ENCODE measurements at places on chromosomes 2 and 18. TPM values are rescaled to one million over a fixed set of nuclear protein-coding genes. Genes with fewer than 3 reads are reported as not detected.

- peak; percentile 82 for DNase-seq
Measured at GRCh38 chr2:204453730-204454167, 91.5 kb upstream of the PARD3B start.

- DNase-seq: no peak
Measured at GRCh38 chr2:79638954-79639353, 126.1 kb downstream of the CTNNA2 start.

DNA sequence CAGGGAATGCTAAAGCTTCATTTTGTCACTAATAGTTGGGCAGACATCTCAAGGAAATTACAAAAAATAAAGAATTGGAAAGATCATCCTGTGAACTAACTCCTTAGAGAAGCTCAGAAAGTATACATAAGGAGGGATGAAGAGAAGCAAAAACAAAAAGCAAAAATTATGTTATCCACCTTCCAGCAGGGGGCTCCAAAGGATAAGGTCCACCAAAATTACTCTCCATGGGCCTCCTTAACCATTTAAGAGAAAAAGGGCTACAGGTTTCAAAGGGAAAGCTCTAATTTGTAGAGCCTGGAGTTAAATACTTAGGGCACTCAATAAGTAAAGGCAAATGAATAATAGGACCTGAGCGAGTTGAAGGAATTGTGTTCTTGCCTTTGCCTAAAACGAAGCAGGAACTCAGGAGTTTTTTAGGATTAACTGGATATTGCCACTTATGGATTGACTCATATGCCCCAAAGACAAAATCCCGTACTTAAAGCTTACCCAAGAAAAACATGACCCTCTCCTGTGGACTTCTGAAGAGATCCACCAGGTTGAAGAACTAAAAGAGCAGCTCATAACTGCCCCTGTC lies 1167.9 kb downstream of the DSC3 start:
- DNase-seq: no peak

The CPS1 gene
- 5.5 TPM for total RNA-seq

The SP140 gene
- total RNA-seq: 4.5 TPM

The IL36G gene
- not detected for total RNA-seq

- peak; percentile 87 for DNase-seq
Measured at GRCh38 chr18:2847317-2848246, 776 bp downstream of the EMILIN2 start.

DNA sequence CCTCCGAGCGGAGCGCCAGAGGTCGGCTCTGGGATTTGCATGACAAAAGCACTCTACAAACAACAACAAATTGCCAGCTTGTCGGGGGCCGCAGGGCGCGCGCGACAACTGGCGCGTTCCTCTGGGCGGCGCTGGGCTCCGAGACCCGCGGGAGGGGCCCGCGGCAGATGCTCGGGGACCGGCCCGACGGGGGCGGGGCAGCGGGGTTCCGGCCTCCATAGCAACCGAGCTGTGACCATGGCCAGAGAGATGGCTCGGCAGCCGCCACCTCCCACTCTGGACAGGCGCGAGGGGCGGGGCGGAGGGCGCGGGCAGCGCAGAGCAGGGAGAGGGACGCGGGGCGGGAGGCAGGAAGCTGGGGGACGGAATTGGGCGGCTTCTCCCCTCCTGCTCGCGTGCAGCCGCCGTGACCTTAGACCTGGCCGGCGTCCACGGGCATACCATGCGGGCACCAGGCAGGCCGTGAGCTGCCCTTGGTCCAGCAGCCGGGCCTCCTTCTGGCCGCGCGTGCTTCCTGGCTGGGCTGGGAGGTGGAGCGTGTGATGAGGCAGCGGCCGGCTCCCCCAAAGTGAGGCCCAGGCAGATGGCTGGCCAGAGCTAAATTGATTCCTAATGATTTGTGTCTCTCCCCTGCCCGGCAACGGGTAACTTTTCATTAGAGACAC lies 171.5 kb downstream of the CELF4 start:
- DNase-seq: peak; percentile 86

The PAIP2B gene
- 3.8 TPM for total RNA-seq

The IL1B gene
- 1.0 TPM for total RNA-seq

The UGT1A7 gene
- not detected for total RNA-seq

GRCh38 chr2:46747297-46747818 lies 168.2 kb downstream of the MCFD2 start:
- no peak for DNase-seq

- peak; percentile 81 for DNase-seq
Measured at GRCh38 chr2:239380831-239381708, 19.8 kb downstream of the HDAC4 start.

The TIA1 gene
- 53.4 TPM for total RNA-seq

GRCh38 chr2:130303169-130303568 lies 39.5 kb upstream of the IMP4 start:
- DNase-seq: no peak

DNA sequence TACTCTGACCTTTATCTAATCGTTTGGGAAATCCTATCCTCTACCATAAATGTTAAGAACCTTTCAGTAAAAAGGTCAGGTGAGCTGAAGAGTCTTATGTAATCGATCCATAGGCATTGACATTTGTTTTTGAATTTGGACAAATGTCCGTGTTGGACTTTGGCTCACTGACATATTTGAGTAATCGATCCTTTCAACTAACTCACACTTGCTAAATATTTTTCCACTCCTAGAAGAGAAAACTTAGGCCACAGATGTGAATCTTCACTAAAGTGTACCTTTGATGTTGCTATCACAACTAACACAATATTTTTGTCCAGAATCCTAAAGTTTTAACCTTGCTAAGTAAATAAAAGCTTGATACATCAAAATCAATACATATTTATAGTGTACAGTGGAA lies 89.5 kb downstream of the CCDC102B start:
- DNase-seq: no peak

DNA sequence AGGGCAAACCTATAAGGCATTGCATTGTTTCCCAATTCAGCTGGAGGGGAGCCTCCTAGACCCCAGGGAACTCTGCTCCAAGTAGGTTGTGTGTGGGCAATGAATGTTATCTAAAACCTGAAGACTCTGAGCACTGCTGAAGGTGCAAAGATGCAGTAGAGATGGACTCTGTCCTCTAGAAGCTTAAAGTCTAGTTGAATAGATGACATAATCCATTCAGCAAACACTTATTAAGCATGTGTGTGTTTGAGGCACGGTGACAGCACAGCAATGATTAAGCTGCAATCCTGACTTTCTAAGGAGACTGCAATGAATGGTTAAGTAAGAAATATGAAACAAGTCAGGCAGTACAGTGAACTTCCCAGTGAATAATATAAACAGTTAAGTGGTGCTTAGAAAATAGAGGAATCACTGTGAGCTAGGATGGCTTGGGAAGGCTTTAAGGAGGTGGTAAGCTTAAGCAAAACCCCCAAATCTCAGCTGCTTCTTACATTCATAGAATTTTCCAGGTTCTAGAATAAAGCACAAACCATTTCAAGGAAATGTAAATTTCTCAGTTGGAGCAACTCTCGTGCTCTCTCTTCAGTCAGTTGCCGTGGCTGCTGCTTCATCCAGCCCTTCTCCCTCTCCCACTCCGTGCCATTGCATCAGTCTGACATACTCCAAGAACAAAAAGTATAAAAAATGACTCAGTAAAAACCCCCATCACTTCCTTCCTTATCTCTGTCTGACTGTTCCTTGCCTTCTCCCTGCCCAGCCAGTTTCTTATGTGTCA lies 19.1 kb downstream of the MXD1 start:
- DNase-seq: no peak

The SPP2 gene
- total RNA-seq: not detected

The DNAH7 gene
- total RNA-seq: 1.4 TPM

- DNase-seq: no peak
Measured at GRCh38 chr2:154223726-154224125, 352.0 kb downstream of the GALNT13 start.

DNA sequence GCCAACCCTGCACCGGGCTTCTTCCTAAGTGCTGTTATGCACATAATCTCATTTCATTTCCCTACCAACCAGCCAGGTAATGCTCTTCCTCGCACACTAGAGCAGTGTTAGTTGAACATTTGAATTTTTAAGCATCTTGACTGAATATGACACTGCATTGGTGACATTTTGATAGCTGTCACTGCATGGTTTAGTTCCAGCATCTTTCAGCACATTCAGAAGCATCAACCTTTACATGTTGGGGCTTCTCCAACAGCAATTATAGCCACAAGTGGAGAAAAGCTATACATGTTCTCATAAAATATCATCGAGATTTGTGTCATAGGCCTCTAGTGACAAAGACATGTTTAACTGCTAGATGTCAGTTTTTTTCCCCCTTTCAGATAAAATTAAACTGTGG lies 230.1 kb upstream of the FOSL2 start:
- no peak for DNase-seq

The ACTG2 gene
- 4,458 TPM for total RNA-seq

The MOB4 gene
- 55.4 TPM for total RNA-seq
